ENCODE measurements at places on chromosomes 6 and 20. TPM values are rescaled to one million over a fixed set of nuclear protein-coding genes. Genes with fewer than 3 reads are reported as not detected.

DNA sequence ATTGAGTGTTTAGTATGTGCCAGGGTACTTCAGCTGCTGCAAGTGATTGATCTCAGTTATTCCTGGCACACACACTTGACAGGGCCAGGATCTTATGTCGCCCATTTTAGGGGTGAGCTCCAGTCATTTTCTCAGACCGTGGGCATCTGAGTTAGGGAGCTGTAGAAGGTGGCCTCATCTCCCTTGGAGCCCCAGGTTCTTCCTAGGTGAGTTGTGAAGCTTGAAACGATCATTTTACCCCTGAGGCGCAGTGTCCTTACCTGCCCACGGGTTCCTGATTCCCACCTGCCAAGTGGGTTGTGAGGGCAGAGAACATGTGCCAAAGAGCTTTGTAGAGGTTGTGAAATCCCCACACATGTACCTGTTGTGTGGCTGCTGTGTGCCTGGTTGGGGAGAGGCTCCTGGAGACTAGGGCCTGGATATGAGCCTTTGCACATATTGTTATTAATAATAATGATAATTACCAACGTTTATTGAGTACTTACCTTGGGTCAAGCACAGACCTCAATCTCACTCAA lies 465 bp upstream of the KCNS1 start:
- peaks cover 84% of the 10 kb centered on the region for H3K27me3 ChIP-seq
- no peak overlapping the region for H3K27ac ChIP-seq
- DNase-seq = no peak
- peaks cover 14% of the 10 kb centered on the region for H3K4me1 ChIP-seq

GRCh38 chr6:108157234-108157980 lies 8.4 kb upstream of the NR2E1 start:
- no peak overlapping the region for H3K27ac ChIP-seq
- no peaks in the 10 kb centered on the region for H3K36me3 ChIP-seq
- H3K4me1 ChIP-seq = peaks cover 19% of the 10 kb centered on the region
- H3K4me3 ChIP-seq = peak overlapping the region; percentile 52
- peaks cover 100% of the 10 kb centered on the region for H3K27me3 ChIP-seq
- DNase-seq = no peak

GRCh38 chr6:9083108-9083507 lies 647.8 kb upstream of the SLC35B3 start:
- no peaks in the 10 kb centered on the region for H3K4me1 ChIP-seq
- H3K27me3 ChIP-seq = no peaks in the 10 kb centered on the region
- H3K4me3 ChIP-seq = no peak overlapping the region

DNA sequence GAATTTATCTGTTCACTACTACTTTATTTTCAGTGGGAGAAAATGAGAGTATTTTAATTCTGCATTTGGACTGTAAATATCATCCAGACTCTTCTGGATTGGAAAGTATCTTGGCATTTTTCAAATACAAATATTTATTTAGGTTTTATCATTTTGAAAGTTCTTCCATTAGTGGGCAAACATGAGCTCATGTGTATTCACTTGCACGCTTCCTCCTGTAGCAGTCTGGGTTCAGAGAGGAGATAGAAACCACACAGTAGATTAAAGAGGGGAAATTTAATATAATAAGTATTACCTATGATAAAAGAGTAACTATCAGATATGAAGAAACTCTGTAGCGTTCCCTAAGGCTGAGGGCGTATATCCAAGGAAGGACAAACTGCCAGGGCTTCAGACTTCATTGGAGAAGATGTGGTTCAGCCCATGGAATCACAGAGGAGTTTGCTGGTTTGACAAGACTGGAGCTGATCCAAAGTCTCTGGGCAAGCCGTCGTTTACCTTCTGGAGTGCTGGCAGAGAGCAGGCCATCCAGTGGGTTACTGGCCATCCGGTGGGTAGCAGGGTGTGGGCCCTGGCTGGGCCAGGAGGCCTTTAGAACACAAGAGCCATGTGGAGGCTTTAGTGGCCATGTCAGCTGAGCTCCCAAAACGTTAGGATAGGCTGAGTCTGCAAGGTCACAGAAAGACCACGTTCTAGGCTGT lies 44.3 kb downstream of the KCNS1 start:
- H3K4me3 ChIP-seq = no peak overlapping the region
- H3K36me3 ChIP-seq = peaks cover 7% of the 10 kb centered on the region
- H3K27me3 ChIP-seq = no peaks in the 10 kb centered on the region
- H3K27ac ChIP-seq = no peak overlapping the region
- DNase-seq = no peak

DNA sequence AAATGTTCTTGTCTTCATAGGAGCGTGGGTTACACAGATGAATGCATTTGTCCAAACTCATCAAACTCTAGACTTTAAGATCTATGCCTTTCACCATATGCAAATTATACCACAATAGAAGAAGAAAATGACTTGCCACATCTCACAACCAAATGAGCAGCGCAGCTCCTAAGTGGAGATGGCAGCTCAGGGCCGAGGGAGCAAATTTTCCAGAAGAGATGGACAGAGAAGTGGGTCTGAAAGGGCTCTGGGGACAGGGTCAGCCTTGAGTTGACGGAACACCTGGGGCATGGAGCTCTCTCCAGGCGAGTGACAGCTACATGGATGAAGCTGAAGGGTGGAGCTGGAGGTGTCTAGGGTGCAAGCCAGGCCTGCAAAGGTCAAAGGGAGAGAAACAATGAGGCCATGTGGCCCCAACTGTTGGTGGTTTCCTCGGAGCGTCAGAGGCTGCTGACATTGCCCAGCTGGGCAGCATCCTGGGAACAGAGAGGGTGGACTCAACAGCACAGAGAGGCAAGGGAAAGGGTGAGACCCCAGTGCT lies 228.3 kb downstream of the NRN1 start:
- H3K27ac ChIP-seq = no peak overlapping the region
- H3K27me3 ChIP-seq = no peaks in the 10 kb centered on the region
- H3K4me1 ChIP-seq = peaks cover 3% of the 10 kb centered on the region
- no peaks in the 10 kb centered on the region for H3K36me3 ChIP-seq
- H3K4me3 ChIP-seq = no peak overlapping the region
- no peak for DNase-seq

GRCh38 chr20:8815208-8815607 lies 253.7 kb upstream of the PLCB4 start:
- H3K27me3 ChIP-seq = no peaks in the 10 kb centered on the region
- H3K36me3 ChIP-seq = no peaks in the 10 kb centered on the region
- no peaks in the 10 kb centered on the region for H3K4me1 ChIP-seq
- no peak overlapping the region for H3K4me3 ChIP-seq
- H3K27ac ChIP-seq = no peak overlapping the region

GRCh38 chr6:36414481-36414880 lies 27.0 kb upstream of the ETV7 start:
- no peaks in the 10 kb centered on the region for H3K27me3 ChIP-seq
- no peak overlapping the region for H3K4me3 ChIP-seq
- no peaks in the 10 kb centered on the region for H3K36me3 ChIP-seq
- H3K27ac ChIP-seq = no peak overlapping the region
- H3K4me1 ChIP-seq = no peaks in the 10 kb centered on the region
- no peak for DNase-seq

GRCh38 chr6:70956451-70957283 lies at the start of gene B3GAT2:
TSS of gene B3GAT2 (minus strand) at chr6:70957060. CDS start at chr6:70956429, 631 bp downstream.
- peaks cover 25% of the 10 kb centered on the region for H3K4me1 ChIP-seq
- H3K27ac ChIP-seq = no peak within 1 kb of the TSS
- H3K4me3 ChIP-seq = peak within 1 kb of the TSS; percentile 75
- DNase-seq = no peak

Gene TNNC2
- 0.33 TPM for total RNA-seq

- no peak overlapping the region for H3K27ac ChIP-seq
- DNase-seq = no peak
- no peak overlapping the region for H3K4me3 ChIP-seq
- H3K27me3 ChIP-seq = no peaks in the 10 kb centered on the region
- H3K36me3 ChIP-seq = no peaks in the 10 kb centered on the region
These were observed 378.7 kb upstream of the HSF2 start for GRCh38 chr6:122020588-122021264.

- no peak overlapping the region for H3K4me3 ChIP-seq
- no peaks in the 10 kb centered on the region for H3K36me3 ChIP-seq
- no peak overlapping the region for H3K27ac ChIP-seq
- peaks cover 42% of the 10 kb centered on the region for H3K27me3 ChIP-seq
- no peak for DNase-seq
These were observed 6.5 kb downstream of the MDGA1 start for GRCh38 chr6:37690964-37691735.

Gene MOG
- total RNA-seq = 14.7 TPM

DNA sequence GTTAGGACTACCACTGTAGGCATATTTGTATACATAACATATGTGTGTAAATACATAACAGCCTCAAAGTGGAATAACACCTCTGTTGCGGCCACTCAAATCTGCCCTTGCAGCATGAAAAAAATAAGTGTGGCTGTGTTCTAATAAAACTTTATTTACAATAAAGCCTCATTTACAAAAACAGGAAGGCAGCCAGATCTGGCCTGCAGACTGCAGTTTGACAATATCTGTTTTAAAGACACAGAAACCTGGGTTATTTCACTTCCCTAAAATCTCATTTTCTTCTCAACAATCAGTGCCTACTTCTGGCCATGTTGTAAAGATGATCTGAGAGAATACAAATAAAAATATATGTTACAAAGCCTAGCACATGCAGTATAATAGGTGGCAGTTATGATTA lies 53.9 kb upstream of the SCML4 start:
- H3K4me1 ChIP-seq = no peaks in the 10 kb centered on the region
- H3K27ac ChIP-seq = no peak overlapping the region
- no peak overlapping the region for H3K4me3 ChIP-seq

GRCh38 chr6:149033454-149033853 lies 284.1 kb upstream of the TAB2 start:
- no peaks in the 10 kb centered on the region for H3K36me3 ChIP-seq
- no peaks in the 10 kb centered on the region for H3K27me3 ChIP-seq
- H3K4me1 ChIP-seq = peaks cover 6% of the 10 kb centered on the region
- H3K27ac ChIP-seq = no peak overlapping the region
- no peak overlapping the region for H3K4me3 ChIP-seq

- no peaks in the 10 kb centered on the region for H3K36me3 ChIP-seq
- no peak overlapping the region for H3K27ac ChIP-seq
- DNase-seq = no peak
- no peaks in the 10 kb centered on the region for H3K4me1 ChIP-seq
These were observed 130.4 kb downstream of the GJA10 start for GRCh38 chr6:90024633-90025032.

Gene RIMS1
- total RNA-seq = 0.93 TPM

Gene PGC
- not detected for total RNA-seq

- no peak overlapping the region for H3K27ac ChIP-seq
- H3K4me3 ChIP-seq = no peak overlapping the region
- peaks cover 33% of the 10 kb centered on the region for H3K4me1 ChIP-seq
- DNase-seq = no peak
These were observed 31.4 kb downstream of the RALGAPA2 start for GRCh38 chr20:20680991-20681508.

- peaks cover 6% of the 10 kb centered on the region for H3K36me3 ChIP-seq
- H3K4me3 ChIP-seq = no peak overlapping the region
- H3K4me1 ChIP-seq = peaks cover 8% of the 10 kb centered on the region
- no peak overlapping the region for H3K27ac ChIP-seq
These were observed 122.0 kb downstream of the GMPR start for GRCh38 chr6:16360365-16360764.

Gene CST7
- total RNA-seq = 0.66 TPM

- no peaks in the 10 kb centered on the region for H3K36me3 ChIP-seq
- no peaks in the 10 kb centered on the region for H3K4me1 ChIP-seq
- H3K27me3 ChIP-seq = no peaks in the 10 kb centered on the region
- H3K4me3 ChIP-seq = no peak overlapping the region
These were observed 137.5 kb downstream of the BTBD3 start for GRCh38 chr20:12055161-12055560.

GRCh38 chr6:150510576-150510975 lies 89.1 kb upstream of the PLEKHG1 start:
- no peak for DNase-seq
- H3K27ac ChIP-seq = no peak overlapping the region
- H3K4me1 ChIP-seq = no peaks in the 10 kb centered on the region
- H3K4me3 ChIP-seq = no peak overlapping the region

- H3K4me1 ChIP-seq = no peaks in the 10 kb centered on the region
- H3K4me3 ChIP-seq = no peak overlapping the region
- no peak for DNase-seq
These were observed 281.3 kb downstream of the BMP7 start for GRCh38 chr20:56985066-56985685.

Gene MYCT1
- total RNA-seq = 15.0 TPM

GRCh38 chr6:79789896-79790295 lies 157.5 kb downstream of the ELOVL4 start:
- no peaks in the 10 kb centered on the region for H3K4me1 ChIP-seq
- no peak for DNase-seq
- H3K4me3 ChIP-seq = no peak overlapping the region
- no peaks in the 10 kb centered on the region for H3K27me3 ChIP-seq

Gene FAM229B
- 69.5 TPM for total RNA-seq

Gene CASP8AP2
- 13.2 TPM for total RNA-seq

DNA sequence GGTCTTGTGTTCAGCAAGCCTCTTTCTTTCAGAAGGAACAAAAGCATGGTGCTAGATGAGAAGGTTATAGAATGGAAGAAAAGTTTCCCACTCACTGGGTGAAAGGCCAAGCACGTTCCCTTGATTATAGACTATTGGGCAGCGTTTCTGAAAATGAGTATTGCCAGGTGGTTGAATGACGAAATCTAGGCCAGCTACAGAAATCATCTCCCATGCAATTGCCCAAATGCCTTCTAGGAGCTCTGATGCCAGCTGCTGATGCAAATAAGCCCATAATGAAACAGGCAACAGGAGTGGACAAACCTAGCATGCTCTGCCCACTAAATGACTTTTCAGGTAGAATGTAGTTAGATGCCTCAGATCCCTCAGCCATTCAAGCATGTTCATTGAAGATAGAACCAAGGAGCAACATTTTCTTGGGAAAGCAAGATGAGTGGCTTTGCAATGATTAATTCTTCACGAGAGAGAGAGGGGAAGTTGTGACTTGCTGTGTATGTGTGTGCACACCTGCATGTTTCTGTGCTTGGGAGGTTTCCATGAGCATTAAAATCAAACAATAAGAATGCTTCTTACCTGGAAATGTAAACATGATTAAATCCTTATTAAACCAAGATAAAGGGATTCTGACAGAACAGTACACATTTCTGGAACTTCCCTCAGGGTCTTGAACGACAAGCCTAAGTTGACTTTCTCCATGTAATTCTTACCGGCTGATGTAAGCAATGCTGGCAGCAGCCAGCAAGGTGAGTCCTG lies 43.6 kb downstream of the ADTRP start:
- no peak overlapping the region for H3K4me3 ChIP-seq
- no peaks in the 10 kb centered on the region for H3K4me1 ChIP-seq
- no peaks in the 10 kb centered on the region for H3K36me3 ChIP-seq
- no peak for DNase-seq

GRCh38 chr6:26205625-26206574 lies 118.7 kb downstream of the HFE start:
- DNase-seq = no peak
- peak overlapping the region; percentile 96 for H3K27ac ChIP-seq
- H3K36me3 ChIP-seq = no peaks in the 10 kb centered on the region
- H3K27me3 ChIP-seq = peaks cover 11% of the 10 kb centered on the region
- peak overlapping the region; percentile 85 for H3K4me3 ChIP-seq

Measured in left ventricle myocardium inferior (tissue), 1 donor.